ENCODE measurements at places on chromosomes 7 and 10.
A peak's percentile ranks its signal among the peaks of the same experiment; 100 is the strongest.

GRCh38 chr7:27155816-27156507 is 513 bp downstream of the HOXA7 start:
- peak; percentile 45 for DNase-seq

DNA sequence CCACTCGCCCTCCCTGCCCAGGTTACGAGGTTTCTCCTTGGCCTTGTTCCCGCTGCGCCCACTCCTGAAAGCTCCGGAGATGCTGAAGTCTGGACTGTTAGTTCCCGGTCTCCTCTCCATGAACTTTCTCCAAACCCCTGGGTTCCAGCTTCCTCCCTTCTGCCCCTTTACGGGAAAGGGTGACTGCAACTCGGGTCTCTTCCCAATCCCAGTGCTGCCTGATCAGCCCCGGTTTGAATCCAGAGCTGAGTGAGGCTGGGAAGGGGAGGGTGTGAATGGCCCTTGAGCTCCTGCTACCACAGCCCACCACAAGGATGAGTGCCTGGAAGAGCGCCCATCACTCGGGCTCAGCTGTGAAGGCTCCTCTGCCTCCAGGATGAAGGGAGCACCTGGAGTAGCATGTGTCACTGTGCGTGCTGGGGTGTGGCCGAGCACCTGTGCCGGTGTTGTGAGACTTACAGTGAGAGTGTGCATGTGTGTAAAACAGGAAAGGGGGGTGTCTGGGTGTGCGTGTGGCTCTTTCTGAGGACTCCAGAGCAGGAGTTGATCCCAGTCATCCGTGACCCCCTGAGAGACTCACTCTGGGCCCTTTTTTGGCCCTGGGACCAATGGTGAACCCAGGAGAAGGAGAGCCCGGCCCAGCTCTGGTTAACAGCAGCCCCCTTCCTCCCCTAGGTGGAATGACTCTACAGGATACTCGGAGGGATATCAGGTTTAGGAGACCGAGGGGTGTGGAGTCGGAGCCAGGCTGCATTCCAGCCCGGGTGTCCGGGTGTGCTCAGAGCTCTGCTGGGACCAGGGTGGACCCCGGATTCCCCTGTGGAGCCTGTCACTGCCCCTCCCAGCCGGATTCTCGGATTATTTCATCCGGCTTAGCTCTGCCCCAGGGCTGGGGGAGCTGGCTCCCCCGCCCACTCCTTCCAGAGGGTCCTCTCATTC is 1.1 kb upstream of the ZNF467 start:
- no peak for DNase-seq

GRCh38 chr10:71472912-71473311 is 76.2 kb downstream of the CDH23 start:
- DNase-seq: no peak

- no peak for DNase-seq
Measured at GRCh38 chr7:11538751-11539299, 293.2 kb downstream of the THSD7A start.

DNA sequence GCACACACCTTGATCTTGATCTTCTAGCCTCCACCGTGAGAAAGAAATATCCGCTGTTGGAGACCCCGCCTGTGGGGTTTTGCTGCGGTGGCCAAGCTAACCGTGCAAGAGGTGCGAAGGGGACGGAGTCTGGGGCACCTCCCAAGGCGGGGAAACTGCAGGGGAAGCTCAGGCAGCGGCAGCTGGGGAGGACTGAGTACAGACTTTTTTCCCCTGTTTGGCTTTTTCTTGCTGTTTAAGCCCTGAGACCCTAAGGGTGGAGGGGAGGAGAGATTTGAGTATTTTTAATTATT is 108.0 kb downstream of the DNAJB6 start:
- DNase-seq: no peak

DNA sequence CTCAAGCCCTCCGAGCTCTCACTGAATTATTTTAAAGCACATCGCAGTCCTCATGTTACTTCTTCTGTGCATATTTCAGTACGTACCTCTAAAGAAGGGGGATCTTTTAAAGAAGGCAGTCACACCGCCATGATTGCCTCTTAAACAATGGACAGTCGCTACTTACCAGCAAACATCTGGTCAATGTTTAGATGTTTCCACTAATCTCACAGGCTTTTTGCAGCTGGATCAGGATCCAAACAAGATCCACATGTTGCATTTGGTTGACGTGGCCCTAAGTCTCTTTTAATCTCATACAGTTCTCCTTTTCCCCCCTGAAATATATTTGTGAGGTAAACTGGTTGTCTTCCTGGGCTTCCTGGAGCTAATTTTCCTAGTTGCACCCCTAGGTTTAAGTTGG is 50.0 kb downstream of the PRF1 start:
- DNase-seq: no peak

- no peak for DNase-seq
Measured at GRCh38 chr10:117540640-117541404, 1.7 kb upstream of the EMX2 start.

- peak; percentile 75 for DNase-seq
Measured at GRCh38 chr7:99392659-99393354, 15.6 kb downstream of the PDAP1 start.

DNA sequence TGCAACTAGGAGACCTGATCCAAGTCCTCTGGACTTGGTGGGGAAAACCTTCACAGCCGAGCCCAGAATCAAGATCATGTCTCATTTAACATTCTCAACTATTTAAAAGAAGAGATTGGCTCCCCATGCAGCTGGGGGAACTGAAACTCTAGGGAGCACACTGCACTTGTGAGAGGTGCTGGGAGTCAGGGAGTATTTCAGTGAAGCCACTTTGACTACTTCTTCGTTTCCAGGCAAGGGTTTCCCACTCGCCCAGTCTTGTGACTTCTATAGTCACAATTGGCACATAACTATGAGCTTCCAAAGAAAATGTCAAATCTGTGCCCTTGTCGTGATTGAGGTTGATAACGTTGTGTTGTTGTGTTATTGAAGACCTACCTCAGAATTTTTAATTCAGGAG is 62.9 kb downstream of the AKR1B1 start:
- DNase-seq: peak; percentile 62

GRCh38 chr10:118940386-118940785 is 89.1 kb upstream of the NANOS1 start:
- DNase-seq: no peak

- peak; percentile 23 for DNase-seq
Measured at GRCh38 chr10:13414855-13415254, 66.8 kb upstream of the SEPHS1 start.

GRCh38 chr7:100693312-100694097 is 545 bp downstream of the GIGYF1 start:
- peak; percentile 28 for DNase-seq

DNA sequence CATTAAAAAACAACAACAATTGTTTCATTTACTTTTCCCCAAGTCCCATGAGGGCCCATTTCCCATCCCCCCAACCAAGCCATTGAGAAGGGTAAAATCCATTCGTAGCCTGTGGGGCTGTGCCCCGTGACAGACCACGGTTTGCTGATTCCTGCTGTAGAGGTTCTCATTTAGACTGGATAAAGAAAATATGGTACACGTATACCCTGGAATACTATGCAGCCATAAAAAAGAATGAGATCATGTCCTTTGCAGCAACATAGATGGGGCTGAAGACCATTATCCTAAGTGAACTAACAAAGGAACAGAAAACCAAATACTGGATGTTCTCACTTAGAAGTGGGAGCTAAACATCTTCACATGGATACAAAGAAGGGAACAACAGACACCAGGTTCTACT is 44.9 kb downstream of the ZNF783 start:
- DNase-seq: no peak

DNA sequence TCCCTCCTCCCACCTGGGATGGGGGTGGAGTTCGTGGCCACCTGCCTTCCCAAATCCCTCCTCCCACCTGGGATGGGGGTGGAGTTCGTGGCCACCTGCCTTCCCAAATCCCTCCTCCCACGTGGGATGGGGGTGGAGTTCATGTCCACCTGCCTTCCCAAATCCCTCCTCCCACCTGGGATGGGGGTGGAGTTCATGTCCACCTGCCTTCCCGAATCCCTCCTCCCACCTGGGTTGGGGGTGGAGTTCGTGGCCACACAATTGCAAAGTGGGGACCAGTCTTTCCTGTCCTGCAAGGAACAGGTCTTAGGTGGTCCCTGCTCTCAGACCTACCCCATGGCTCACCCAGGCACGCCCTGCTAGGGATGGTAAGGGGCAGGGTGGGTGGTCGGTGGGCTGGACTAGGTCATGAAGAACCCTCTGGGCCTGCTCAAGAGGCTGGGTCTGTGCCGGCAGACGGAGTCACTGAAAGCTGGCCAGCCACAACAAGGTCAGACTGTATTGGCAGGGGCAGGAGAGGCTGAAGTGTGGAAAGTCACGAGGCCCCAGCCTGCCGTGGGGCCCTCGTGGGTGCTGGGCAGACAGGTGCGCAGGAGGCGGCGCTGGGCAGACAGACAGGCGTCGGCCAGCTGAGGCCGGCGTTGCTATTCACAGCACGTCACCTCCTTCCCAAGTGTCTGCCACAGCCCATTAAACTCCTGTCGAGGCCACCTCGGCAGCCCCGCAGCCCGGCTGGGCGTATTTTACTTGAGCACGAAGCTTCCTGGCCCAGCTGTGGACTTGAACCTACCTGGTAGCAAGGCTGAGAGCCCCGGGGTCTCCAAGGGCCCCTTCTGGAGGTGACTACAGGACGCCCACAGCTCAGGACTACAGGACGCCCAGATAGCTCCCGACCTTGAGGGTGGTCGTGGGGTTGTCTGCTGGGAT is 4.1 kb downstream of the KNDC1 start:
- DNase-seq: no peak

DNA sequence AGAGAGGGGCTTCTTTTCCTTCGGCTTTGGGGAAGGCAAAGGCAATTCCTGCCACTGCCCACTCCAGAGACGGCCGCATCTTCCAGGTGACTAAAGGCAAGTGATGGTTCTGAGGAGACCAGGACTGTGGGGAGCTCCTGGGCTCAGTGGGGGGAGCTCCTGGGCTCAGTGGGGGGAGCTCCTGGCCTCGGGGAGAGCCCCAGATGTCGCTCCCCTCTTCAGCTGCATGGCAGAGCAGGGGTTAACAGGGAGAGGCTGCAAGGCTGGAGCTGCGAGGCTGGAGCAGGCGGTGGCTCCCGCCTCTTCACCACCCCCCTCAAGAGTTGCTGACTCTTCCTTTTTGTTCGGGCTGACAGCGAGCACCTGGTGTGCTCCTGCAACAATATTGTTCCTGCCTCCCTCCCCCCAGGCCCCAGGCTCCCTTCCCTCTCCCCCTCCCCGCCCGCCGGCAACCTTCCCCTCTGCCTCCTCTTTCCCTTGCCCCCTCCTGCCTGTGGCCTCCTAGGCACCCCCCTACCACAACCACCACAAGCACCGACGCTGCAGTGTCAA is 56.3 kb upstream of the LBX1 start:
- DNase-seq: no peak

GRCh38 chr7:157003756-157004520 is 6.5 kb downstream of the MNX1 start:
- no peak for DNase-seq

- DNase-seq: peak; percentile 76
Measured at GRCh38 chr10:67772894-67773511, 65.0 kb downstream of the DNAJC12 start.

GRCh38 chr7:116780521-116780920 is 81.9 kb upstream of the CAPZA2 start:
- no peak for DNase-seq

DNA sequence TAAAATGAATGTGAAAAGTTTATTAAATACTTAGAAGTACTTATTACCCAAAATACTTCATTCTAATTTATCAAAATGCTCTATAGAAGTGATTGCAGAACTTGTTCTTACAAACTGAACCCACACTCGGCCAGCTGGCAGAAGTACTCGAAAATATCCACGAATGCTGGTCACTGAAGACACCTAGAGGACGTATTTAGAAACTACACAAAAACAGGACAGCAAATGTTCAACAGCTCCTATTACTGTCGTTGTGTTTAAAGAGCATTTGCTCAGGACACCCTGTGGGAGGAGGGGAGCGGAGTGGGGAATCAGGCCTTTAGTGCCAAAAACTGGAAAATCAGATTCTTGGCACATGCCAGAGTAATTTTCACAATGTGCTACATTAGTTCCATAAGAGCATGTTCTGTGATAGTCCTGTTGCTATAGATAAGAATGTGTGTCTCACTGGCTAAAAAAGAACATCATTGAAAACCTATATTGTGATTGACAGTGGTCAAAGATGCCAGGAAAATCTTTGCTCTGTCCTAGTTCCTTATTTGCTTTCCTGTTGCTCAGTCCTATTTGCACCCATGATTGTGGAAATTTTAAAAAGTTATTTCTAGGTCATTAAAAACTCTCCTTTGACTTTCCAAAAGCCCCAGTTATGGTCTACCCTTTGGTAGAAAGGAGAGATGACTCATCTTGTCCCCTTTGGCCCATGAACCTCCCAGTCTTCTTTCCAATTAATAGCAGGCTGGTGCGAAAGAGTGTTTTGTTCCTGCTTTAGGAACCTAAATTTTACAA is 49.0 kb upstream of the NRBF2 start:
- peak; percentile 74 for DNase-seq

DNA sequence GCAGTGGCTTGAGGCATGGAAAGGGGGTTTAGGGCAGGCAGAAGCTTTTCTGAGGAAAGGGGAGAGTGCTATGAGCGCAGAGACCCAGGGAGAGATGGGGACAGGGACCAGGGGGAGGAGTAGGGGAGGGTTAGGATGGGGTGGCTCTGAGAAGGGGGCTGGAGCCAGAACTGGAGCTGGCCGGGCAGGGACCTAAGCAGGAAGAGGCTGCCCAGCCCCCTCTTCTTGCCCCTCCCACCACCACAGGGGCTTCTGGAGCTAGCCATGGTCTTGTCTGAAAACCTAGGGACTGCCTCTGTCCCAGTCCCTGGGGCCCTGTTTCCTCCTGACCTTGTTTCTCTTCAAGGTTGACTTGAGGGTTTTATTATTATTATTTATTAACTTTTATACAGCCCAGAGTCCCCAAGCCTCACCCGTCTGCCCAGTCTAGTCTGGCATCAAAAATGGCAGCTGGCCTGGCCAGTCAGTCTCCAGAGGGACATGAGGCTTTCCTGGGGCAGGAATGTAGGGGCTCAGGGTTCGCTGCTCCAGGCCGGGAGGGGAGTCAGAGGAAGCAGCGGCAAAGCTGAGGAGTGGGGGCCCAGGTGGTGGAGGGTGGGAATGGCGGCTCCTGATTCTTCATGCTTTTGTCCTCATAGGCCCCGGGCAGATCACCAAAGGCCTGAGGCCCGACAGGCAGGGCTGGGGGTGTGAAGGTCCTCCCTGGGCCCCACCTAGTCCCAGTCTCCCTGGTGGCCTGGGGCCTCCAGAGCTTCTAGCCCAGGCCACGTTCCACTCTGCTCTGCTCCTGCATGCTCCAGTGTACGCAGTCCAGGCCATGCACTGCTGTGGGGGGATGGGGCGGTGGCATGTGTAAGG is 5.7 kb downstream of the TRIM8 start:
- DNase-seq: no peak
